ENCODE measurements at places on chromosomes 13 and 19.

- no peak for DNase-seq
These were observed 2.5 kb downstream of the FPR3 start for GRCh38 chr19:51797480-51797879.

- DNase-seq, result no peak
These were observed 4.4 kb upstream of the LTBP4 start for GRCh38 chr19:40596608-40597328.

GRCh38 chr13:36126491-36126890 is 4.7 kb downstream of the DCLK1 start:
- DNase-seq, result no peak

GRCh38 chr13:111414341-111414740 is 93.9 kb downstream of the TEX29 start:
- no peak for DNase-seq

DNA sequence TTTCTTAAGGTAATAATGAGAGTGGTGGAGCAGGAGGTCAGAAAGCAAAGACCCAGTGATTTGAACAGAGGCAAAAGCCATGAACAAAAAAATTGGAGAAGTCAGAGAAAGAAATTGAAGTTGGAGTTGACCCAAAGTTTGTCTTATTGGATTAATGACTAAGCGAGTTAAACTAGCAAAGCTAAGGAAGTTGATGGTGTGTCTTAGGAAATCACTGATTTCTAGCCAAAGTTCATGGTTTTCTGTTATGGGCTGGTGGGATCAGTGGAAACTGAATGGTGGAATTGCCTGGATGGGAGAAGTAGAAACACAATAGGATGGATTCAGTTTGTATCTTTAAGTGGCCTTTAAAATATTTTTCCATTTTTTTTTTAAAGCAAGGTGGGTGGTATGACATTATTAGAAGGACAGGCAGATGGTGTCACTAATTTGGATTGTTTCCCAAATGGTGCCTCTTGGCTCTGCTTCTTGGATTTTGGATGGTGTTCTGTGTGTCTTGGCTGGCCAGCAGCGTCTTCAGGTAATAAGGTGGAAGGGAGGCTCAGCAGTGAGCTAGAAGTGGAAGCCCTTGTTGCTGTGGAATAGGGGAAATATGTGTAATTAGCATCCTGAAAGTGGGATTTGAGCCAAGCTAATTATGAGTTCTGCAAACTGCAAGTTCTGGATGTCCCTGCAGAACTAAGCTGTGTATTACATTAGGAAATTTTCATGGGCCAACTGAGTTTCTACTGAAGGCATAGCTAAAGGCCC is 302.9 kb downstream of the LMO7 start:
- DNase-seq, result no peak

GRCh38 chr19:43439032-43439708 is 24.5 kb downstream of the TEX101 start:
- peak; percentile 89 for DNase-seq

- DNase-seq, result peak; percentile 56
These were observed 7.1 kb upstream of the DPP9 start for GRCh38 chr19:4730740-4731171.

GRCh38 chr13:27257233-27257568 is 5.8 kb downstream of the RPL21 start:
- DNase-seq, result no peak

DNA sequence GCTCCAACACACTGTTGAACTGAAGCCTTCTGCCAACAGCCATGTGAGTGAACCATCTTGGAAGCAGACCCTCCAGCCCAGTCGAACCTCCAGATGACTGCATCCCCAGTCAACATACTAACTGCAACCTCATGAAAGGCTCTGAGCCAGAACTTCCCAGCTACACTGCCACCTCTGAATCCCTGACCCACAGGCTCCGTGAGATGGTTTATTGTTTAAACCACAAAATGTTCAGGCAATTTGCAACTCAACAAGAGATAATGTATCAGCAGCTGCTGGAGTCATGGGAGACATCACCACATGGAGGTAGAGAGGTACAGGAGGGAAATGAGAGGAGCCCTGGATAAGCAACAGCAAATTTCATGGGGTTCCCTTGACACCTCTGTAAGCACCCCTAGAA is 266.4 kb upstream of the NBEA start:
- DNase-seq, result no peak

DNA sequence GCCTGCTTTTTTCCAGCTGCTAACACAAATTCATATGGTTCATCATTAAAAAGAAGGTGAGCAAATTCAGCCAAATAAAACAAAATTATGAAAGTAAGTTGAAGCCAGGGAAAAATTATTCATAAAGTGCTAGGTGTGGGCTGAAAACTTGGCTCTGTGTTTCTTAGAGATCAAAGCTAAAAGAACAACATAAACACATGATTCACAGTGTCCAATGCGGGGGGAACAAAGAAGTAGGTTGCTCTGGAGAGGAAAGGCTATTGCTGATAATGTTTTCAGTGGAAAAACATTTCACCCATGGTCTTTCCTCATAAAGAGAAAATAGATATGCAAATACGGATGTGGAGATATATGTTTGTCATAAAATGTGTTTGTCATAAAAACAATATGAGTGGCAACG is 1691.5 kb upstream of the SLC10A2 start:
- DNase-seq, result no peak

DNA sequence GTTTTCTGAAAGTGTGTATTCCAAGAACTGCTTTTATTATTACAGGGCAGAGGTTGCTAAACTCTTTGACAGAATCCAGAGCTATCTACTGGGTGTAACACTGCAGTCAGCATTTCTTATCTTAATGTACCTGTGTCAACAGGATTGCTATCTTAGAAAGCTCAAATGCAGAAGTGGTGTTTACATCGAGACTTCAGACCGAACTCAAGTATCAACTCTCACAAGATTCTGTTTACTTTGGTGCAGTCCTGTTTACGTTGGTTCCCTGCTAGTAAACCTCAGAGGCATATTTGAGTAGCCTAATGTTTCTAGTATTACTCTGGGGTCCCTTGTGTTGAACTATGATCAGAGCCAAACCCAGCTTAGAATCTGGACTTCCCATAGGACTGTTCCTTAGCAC is 20.5 kb downstream of the SLC15A1 start:
- no peak for DNase-seq

GRCh38 chr13:42964761-42965161 is 27.3 kb downstream of the EPSTI1 start:
- DNase-seq, result no peak

GRCh38 chr19:33634361-33635091 is 12.8 kb downstream of the CHST8 start:
- no peak for DNase-seq

- no peak for DNase-seq
These were observed 27.3 kb upstream of the IL17D start for GRCh38 chr13:20676213-20676612.

DNA sequence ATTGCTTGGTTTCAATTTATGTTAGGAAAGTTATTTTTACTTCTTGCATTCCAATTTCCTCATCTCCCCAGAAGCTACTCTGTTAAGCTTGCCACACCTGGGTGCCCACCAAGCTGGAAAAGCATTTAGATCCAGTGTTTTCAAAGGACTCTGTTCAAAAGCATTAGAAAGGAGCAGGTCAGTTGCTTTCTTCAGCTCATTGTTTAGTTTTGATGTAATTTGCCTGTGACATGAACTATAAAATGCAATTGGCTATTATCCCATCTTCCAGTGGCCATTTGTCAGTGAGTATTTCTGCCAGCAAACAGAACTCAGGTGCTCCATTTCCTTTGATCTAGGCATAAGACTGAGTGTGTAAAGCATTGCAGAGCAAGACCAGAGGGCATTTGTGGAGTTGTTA is 46.7 kb upstream of the RNF113B start:
- no peak for DNase-seq

- DNase-seq, result no peak
These were observed 9.5 kb downstream of the RASL11A start for GRCh38 chr13:27280009-27280656.

- DNase-seq, result no peak
These were observed 203.5 kb downstream of the ENOX1 start for GRCh38 chr13:43583321-43583720.

GRCh38 chr13:95335667-95336066 is 34.4 kb upstream of the ABCC4 start:
- no peak for DNase-seq

- no peak for DNase-seq
These were observed 24.5 kb downstream of the UQCRFS1 start for GRCh38 chr19:29188289-29189032.

GRCh38 chr19:31810536-31811109 is 461.4 kb upstream of the TSHZ3 start:
- DNase-seq, result no peak

GRCh38 chr19:35781650-35782049 is 6.3 kb downstream of the ARHGAP33 start:
- no peak for DNase-seq

DNA sequence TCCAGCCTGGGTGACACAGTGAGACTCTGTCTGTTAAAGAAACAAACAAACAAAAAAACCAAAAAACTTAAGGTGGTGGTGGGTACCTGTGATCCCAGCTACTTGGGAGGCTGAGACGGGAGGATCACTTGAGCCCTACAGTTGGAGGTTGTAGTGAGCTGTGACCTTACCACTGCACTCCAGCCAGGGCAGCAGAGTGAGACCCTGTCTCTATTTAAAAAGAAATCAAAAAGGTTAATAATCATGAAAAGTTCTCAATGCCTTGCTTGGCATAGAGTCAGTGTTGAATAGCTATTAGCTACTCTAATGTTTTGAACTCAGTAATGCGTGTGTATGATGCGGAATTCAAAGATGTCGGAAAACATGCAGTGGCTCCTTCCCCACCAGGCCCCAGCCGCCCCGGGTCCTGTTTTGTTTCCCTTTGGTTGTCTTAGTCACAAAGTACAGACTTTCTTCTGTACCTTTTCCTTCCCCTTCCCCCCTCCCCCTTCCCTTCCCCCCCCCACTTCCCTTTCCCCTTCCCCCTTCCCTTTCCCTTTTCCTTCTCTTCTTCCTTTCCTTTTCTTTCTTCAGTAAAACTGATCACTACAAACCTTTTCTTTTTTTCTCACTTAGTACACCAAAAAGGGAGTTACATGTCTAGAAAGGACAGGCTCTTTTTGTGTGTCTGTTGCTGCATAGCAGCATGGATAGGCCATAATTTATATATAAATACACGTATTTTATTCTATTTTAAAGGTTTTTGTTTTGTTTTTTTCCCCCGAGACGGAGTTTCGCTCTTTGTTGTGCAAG is 35.2 kb downstream of the DNM2 start:
- DNase-seq, result no peak

GRCh38 chr19:39212375-39212742 is 8.3 kb upstream of the SYCN start:
- DNase-seq, result peak; percentile 54

- DNase-seq, result no peak
These were observed 15.2 kb downstream of the KLF5 start for GRCh38 chr13:73074014-73074413.

DNA sequence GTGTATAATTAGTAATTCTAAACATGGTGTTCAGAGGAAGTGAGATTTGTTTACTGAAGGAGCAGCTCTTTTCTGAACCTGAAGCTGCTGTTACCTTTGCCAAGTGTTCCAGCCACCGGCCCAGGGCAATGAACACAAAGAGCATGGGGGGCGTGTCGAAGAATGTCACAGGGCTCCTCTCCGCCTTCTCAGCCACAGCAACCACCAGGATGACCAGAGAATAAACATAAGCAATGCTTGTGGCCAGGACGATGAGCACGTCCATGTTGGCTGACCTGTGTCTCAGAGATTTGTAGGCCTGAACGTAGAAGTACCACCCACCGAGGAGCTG is 53.1 kb downstream of the ATP7B start:
- DNase-seq, result no peak

DNA sequence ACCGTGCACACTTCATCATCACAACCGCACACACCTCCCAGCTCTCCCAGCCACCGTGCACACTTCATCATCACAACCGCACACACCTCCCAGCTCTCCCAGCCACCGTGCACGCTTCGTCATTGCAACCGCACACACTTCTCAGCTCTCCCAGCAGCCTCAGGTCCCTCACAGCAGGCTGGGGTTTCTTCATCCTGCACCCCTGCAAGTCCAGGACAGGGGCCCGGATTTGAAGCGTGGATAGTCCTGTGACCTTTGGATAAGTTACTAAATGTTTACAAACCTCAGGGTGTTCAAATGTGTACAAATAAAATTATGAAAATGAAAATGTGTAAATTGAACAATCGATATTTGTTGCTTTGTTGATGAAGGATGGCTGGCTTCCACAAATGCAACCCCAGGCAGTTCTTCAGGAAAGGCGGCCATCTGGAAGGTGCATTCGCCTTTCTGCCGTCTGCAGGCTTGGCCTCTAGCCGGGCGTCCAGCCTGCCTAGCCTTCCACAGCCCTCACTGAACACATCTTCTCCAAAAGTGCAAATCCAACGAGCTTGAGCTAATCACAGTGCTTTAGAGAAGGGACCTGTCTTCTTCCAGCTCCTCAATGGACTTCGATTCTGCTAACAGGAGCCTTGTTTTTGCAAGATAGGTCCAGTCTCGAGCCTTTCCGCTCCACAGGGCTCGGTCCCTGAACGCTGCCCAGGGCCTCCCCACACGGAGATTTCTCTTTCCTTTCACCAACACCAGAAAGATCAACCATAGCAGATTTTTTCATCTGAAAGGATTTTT is 74.2 kb downstream of the SPACA7 start:
- DNase-seq, result no peak

GRCh38 chr13:48731001-48731658 is 77.4 kb downstream of the CYSLTR2 start:
- DNase-seq, result no peak

DNA sequence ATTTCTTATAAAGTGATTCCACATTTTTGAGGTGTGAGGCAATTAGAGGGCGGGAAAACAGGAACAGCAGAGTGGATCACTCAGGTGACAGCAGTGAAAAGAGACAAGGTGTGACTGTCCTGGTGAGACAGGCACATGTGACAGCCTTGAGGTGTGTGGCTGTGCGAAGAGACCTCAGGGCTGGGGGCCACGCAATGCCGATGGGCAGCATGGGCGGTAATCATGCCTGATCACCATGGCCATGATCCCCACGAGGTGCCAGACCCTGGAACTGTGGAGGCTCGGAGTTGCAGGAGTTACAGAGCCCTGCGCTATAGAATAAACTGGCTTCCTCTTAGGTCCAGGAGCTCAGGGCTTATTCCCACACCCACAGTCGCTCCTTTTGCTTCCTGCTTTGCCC is 2.0 kb downstream of the SPACA6 start:
- DNase-seq, result no peak

- no peak for DNase-seq
These were observed 3.1 kb upstream of the OLFM2 start for GRCh38 chr19:9939301-9939913.

- no peak for DNase-seq
These were observed 35.8 kb downstream of the ZIC5 start for GRCh38 chr13:99935772-99936171.

GRCh38 chr19:40921005-40921897 is 39.2 kb upstream of the CYP2A7 start:
- no peak for DNase-seq

GRCh38 chr19:18780081-18780480 is 11.0 kb downstream of the COMP start:
- DNase-seq, result no peak

Measured in CD4-positive, alpha-beta T cell treated with Interleukin-6 at 100 ng/mL for 8 hours (primary cell).